ENCODE measurements at places on chromosomes 4 and X.

DNA sequence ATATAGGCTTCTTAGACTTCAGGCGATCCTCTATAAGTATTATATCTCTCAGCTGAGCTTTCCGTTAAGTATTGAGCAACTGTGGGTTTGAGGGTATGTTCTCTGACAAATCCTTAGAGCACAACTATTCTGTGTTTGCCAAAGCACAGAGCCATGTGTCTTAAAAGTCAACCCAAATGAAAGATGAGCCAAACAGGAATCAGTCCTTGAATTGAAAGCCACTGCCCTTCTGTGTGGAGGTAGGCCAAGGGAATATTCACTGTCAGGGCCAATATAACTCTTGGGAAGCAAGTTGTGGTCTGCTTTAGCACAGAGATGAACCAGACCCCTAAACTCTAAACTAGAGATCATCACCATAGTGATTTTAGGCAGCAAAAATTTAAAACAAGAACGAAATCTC, 164.0 kb downstream of the STAG2 start:
- DNase-seq, result no peak

DNA sequence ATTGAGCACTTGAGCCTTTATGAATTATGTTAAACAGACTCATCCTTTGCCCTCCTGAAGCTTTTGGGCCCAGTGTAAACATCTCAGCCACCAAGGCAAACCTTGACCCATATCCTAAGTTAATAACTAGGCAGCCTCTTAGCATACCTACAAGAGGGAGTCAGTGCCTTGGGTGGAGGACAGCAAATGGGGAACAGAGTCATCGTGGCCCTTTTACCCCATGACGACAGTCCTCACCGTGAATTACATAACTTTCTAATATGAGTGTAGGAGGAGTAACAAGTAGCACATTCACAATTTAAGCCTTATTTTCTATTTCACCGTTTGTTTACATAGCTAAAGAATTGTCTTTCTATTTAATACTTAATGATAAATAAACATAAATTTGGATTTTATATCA, 16.8 kb downstream of the CLDN22 start:
- no peak for DNase-seq

GRCh38 chr4:8374851-8375649, 65.5 kb downstream of the ACOX3 start:
- no peak for DNase-seq

DNA sequence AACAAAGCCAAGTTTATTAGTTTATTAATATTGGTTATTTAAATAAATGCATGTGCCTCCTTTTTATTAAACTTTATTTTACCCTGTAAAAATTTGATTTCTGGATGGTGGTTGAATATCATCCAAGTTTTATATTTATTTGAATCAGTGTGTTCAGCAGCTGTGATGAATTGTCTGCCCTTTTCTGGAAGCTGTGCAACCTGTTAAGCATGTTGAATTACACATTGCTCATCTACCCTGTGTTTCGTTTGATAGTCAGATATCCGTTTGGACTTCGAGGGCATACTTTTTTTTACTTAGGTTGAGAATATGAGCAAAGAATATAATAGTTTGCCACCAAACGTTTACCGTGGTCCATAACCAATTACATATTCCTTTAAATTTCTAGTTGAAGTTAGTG, 95.8 kb upstream of the TENM3 start:
- no peak for DNase-seq
